SJSA1 (cell line): ENCODE measurements at places on chromosomes 4 and X. TPM values are rescaled to one million over a fixed set of nuclear protein-coding genes. Genes with fewer than 3 reads are reported as not detected.

The INPP4B gene
- 0.69 and 3.4 TPM in 2 replicates for total RNA-seq

The CYSLTR1 gene
- 0.11 and 0.63 TPM in 2 replicates for total RNA-seq

The GABRA4 gene
- not detected in 2 replicates for total RNA-seq

The CCSER1 gene
- total RNA-seq, result not detected in 2 replicates

The AADAT gene
- 7.7 and 8.7 TPM in 2 replicates for total RNA-seq

The AKAP14 gene
- not detected in 2 replicates for total RNA-seq

The PRR32 gene
- not detected in 2 replicates for total RNA-seq

The RPS6KA6 gene
- 2.4 and 5.9 TPM in 2 replicates for total RNA-seq

The COX7B2 gene
- not detected in 2 replicates for total RNA-seq

The NMU gene
- total RNA-seq, result not detected in 2 replicates

The LNX1 gene
- total RNA-seq, result 0.09 TPM in 1 of 2 replicates, not detected in the other

DNA sequence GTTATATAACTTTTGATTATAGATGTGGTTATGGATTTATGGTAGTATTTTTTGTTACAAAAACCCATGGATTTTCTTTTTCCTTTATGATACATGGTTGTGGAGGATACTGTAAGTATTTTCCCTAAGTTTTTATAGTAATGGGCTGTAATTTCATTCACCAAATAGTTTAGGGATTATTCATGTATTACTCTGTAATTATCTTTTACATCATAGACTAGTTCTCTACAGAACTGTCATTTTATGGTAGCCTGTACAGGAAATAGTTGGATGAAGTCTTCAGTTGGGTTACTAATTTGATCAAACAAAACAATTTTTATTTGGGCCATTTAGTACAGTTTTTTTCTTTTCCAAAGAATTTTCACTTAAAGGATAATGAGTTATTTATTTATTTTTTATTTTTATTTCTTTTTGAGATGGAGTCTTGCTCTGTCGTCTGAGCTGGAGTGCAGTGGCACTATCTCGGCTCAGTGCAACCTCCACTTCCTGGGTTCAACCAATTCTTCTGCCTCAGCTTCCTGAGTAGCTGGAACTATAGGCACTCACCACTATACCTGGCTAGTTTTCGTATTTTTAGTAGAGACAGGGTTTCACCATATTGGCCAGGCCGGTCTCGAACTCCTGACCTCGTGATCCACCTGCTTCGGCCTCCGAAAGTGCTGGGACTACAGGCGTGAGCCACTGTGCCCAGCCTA, 42.1 kb downstream of the RBPJ start:
- DNase-seq, result no peak
- H3K4me1 ChIP-seq, result peaks cover 6% of the 10 kb centered on the region; the same call in 1 of the 2 replicates
- H3K4me3 ChIP-seq, result no peak overlapping the region

- H3K27ac ChIP-seq, result peak overlapping the region; percentile 76; the same call in 1 of the 2 replicates
- 0 out of 2 replicates have a peak, but pooled peaks cover 8% of the 10 kb centered on the region for H3K4me1 ChIP-seq
- peak overlapping the region; percentile 63 for H3K4me3 ChIP-seq
- peak; percentile 44 for DNase-seq
These were observed 552 bp downstream of the ADH5 start for GRCh38 chr4:99088023-99088449.

GRCh38 chr4:181662383-181662782, 580.8 kb upstream of the TENM3 start:
- H3K36me3 ChIP-seq, result no peaks in the 10 kb centered on the region
- no peak overlapping the region for H3K4me3 ChIP-seq
- DNase-seq, result peak; percentile 29
- no peak overlapping the region for H3K27ac ChIP-seq
- peaks cover 24% of the 10 kb centered on the region for H3K4me1 ChIP-seq
- no peaks in the 10 kb centered on the region for H3K27me3 ChIP-seq

DNA sequence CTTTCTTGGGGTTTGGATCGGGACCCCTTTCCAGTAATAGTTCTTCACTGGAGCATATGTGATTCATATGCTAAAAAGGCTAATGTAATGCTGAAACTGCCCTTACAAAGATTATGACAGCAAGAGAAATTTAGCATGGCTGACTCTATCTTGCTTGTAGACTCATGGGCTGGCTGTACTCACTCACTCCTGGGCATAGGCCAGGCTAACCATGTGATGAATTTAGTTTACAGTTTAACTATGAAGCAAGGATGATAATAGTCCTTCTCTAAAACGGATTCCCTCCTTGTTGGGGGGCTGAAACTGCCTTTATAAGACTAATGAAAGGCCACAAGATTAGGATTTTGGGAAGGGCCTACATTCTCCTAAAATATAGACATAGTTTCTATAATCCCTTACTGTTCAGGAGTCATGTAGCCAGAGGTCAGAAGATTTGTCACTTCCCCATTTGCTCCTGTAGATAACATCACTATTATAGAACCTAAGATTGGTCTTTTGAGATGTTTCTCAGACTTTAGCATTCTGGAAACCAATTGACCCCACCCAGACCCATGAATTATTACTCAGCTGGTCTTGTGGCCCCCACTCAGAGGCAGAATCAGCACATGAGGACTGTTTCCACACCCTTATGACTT, 20.8 kb upstream of the CEP135 start:
- H3K27me3 ChIP-seq, result no peaks in the 10 kb centered on the region
- DNase-seq, result no peak
- no peak overlapping the region for H3K27ac ChIP-seq
- H3K4me3 ChIP-seq, result no peak overlapping the region

- H3K27me3 ChIP-seq, result no peaks in the 10 kb centered on the region
- H3K36me3 ChIP-seq, result no peaks in the 10 kb centered on the region
- no peak overlapping the region for H3K4me3 ChIP-seq
These were observed 253.7 kb downstream of the PDHA2 start for GRCh38 chr4:96093563-96093962.

DNA sequence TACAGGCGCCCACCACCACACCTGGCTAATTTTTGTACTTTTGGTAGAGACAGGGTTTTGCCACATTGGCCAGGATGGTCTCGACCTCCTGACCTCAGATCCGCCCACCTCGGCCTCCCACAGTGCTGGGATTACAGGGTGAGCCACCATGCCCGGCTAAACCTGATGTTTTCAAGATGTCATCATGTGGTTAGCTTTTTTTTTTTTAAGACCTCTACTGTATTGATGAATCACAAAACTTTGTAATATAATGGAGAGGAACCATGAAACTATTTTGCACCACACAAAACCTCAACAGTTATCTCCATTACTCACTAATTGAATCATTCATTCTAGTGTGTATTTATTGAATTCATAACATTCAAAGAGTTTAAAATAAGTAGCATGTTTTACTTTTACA, 94.7 kb upstream of the NEIL3 start:
- no peaks in the 10 kb centered on the region for H3K27me3 ChIP-seq
- DNase-seq, result no peak
- no peak overlapping the region for H3K27ac ChIP-seq
- H3K36me3 ChIP-seq, result no peaks in the 10 kb centered on the region
- no peak overlapping the region for H3K4me3 ChIP-seq
- no peaks in the 10 kb centered on the region for H3K4me1 ChIP-seq

- no peak overlapping the region for H3K27ac ChIP-seq
- H3K4me1 ChIP-seq, result peaks cover 7% of the 10 kb centered on the region
- no peaks in the 10 kb centered on the region for H3K36me3 ChIP-seq
- H3K4me3 ChIP-seq, result no peak overlapping the region
These were observed 17.4 kb upstream of the PDCL2 start for GRCh38 chr4:55609393-55609866.

DNA sequence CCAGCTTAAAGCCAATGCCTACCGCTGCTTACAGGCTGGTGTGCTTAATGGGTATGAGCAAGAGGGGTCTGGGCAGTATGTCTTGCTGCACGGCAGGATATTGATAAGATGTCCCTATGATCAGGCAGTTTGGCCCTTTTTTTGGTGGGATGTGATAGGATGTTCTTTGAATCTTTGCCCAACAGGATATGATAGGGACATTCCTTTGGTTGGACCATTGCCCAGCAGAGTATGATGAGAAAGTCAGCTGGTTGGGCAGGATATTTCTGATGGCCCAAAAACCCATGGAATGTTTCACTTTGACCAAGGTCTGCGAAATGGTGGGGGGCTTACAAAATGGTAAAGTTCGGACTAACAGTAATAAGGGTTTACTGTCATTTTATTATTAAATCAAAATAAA, 1060.6 kb downstream of the STIM2 start:
- DNase-seq, result no peak
- no peak overlapping the region for H3K4me3 ChIP-seq
- H3K27ac ChIP-seq, result no peak overlapping the region
- no peaks in the 10 kb centered on the region for H3K4me1 ChIP-seq
- no peaks in the 10 kb centered on the region for H3K36me3 ChIP-seq

GRCh38 chrX:22585831-22586230, 313.1 kb downstream of the CBLL2 start:
- H3K4me1 ChIP-seq, result no peaks in the 10 kb centered on the region
- no peak for DNase-seq
- H3K4me3 ChIP-seq, result no peak overlapping the region
- no peak overlapping the region for H3K27ac ChIP-seq

- no peak for DNase-seq
- H3K4me3 ChIP-seq, result no peak overlapping the region
- no peak overlapping the region for H3K27ac ChIP-seq
- H3K27me3 ChIP-seq, result no peaks in the 10 kb centered on the region
- H3K36me3 ChIP-seq, result peaks cover 5% of the 10 kb centered on the region; the same call in 1 of the 2 replicates
These were observed 32.5 kb upstream of the CENPU start for GRCh38 chr4:184766446-184766845.

- H3K27ac ChIP-seq, result no peak overlapping the region
- H3K36me3 ChIP-seq, result no peaks in the 10 kb centered on the region
- no peaks in the 10 kb centered on the region for H3K4me1 ChIP-seq
- DNase-seq, result no peak
- no peaks in the 10 kb centered on the region for H3K27me3 ChIP-seq
These were observed 51.7 kb downstream of the FAM53A start for GRCh38 chr4:1632109-1633104.

GRCh38 chr4:132395561-132395960, 753.5 kb upstream of the PCDH10 start:
- no peak for DNase-seq
- no peaks in the 10 kb centered on the region for H3K27me3 ChIP-seq
- H3K4me1 ChIP-seq, result no peaks in the 10 kb centered on the region
- no peaks in the 10 kb centered on the region for H3K36me3 ChIP-seq
- H3K4me3 ChIP-seq, result no peak overlapping the region
- H3K27ac ChIP-seq, result no peak overlapping the region

- H3K4me1 ChIP-seq, result no peaks in the 10 kb centered on the region
- no peak overlapping the region for H3K4me3 ChIP-seq
- H3K27ac ChIP-seq, result no peak overlapping the region
- H3K27me3 ChIP-seq, result no peaks in the 10 kb centered on the region
These were observed 80.8 kb upstream of the ANK2 start for GRCh38 chr4:112968451-112969159.

DNA sequence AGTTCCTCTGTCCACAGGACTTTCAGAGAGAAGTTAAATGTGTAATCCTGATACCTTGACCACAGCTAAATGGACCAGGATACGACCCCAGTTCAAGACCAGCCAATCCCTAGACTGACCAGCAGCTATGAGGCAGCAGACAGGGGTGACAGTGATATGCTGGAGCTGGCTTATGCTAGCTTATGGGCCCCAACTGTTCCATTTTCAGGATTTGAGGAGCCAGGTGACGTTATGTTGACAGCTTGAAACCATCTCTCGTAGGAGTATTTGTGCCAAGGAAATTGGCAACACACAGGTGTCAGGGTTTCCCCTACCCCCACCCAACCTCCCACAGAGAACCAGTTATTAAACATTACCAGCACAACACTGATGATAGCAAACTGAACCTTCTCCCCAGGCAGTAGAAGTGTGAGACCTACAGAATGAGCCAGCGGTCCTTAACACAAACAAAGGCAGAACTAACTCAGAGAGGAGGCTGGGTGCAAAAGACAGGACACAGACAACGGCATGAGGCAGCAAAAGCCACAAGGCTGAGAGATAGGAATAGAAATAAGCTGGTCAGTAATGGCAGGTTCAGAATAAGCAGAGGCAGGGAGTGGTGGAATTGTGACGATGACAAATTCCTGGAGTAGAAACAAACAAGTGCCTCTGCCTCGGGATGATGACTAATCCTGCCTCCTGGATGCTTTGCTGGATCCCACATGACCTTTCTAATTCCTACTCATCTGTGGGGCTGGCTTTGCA, 85.6 kb upstream of the CPEB2 start:
- no peaks in the 10 kb centered on the region for H3K36me3 ChIP-seq
- H3K4me3 ChIP-seq, result no peak overlapping the region
- H3K27ac ChIP-seq, result no peak overlapping the region
- H3K4me1 ChIP-seq, result no peaks in the 10 kb centered on the region

GRCh38 chr4:182521011-182521410, 277.8 kb downstream of the TENM3 start:
- DNase-seq, result no peak
- no peak overlapping the region for H3K4me3 ChIP-seq
- no peaks in the 10 kb centered on the region for H3K36me3 ChIP-seq
- no peaks in the 10 kb centered on the region for H3K4me1 ChIP-seq

DNA sequence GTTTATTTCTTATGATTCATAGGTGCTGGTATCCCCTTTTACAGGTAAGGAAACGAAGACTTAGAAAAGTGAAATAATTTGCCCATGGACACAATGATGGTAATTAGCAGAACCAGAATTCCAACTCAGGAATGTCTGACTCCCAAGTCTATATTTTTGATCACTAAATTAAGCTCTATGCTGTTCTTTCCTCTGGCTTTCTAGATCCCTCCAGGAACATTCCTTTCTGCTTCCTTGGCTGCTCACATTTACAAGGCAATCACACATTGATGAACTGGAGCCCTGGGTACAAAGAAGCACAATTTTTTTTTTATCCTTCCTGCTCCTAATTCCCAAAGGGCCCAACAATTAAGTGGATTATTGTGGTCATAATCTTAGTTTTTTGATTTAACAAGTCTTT, 7.0 kb upstream of the CDKN2AIP start:
- peaks cover 13% of the 10 kb centered on the region for H3K4me1 ChIP-seq
- no peaks in the 10 kb centered on the region for H3K27me3 ChIP-seq
- no peak for DNase-seq
- H3K27ac ChIP-seq, result no peak overlapping the region

- no peak overlapping the region for H3K4me3 ChIP-seq
- H3K27me3 ChIP-seq, result no peaks in the 10 kb centered on the region
- peak; percentile 73 for DNase-seq
- peaks cover 31% of the 10 kb centered on the region for H3K4me1 ChIP-seq
- no peaks in the 10 kb centered on the region for H3K36me3 ChIP-seq
These were observed 6.9 kb upstream of the ARMCX4 start for GRCh38 chrX:101478366-101478765.

GRCh38 chrX:20514358-20514757, 247.6 kb upstream of the RPS6KA3 start:
- peak; percentile 70 for DNase-seq
- H3K4me1 ChIP-seq, result peaks cover 55% of the 10 kb centered on the region
- H3K36me3 ChIP-seq, result no peaks in the 10 kb centered on the region
- no peak overlapping the region for H3K4me3 ChIP-seq
- H3K27ac ChIP-seq, result peak overlapping the region; percentile 85

DNA sequence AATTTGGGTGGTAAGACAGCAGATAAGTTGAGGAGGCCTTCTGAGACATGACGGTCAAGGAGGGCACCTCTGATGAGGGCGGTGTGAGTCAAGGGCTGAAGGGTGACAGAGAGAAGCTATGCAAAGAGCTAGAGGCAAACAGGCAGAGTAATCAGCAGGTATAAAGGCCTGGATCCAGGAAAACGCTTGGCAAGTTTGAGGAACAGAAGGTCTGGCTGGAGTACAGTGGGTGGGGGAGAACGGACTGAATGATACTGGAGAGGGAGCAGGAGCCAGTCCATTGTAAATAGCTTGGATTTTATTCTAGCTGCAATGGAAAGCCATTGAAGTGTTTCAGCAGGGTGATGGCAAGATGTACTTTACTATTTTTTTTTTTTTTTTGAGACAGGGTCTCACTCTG, 39.3 kb downstream of the RAB33B start:
- H3K4me3 ChIP-seq, result no peak overlapping the region
- no peaks in the 10 kb centered on the region for H3K36me3 ChIP-seq
- H3K4me1 ChIP-seq, result no peaks in the 10 kb centered on the region
- no peak overlapping the region for H3K27ac ChIP-seq

- no peak overlapping the region for H3K4me3 ChIP-seq
- no peak for DNase-seq
These were observed 27.7 kb downstream of the HERC3 start for GRCh38 chr4:88619971-88620370.
